ENCODE measurements at places on chromosomes 2 and 18.

DNA sequence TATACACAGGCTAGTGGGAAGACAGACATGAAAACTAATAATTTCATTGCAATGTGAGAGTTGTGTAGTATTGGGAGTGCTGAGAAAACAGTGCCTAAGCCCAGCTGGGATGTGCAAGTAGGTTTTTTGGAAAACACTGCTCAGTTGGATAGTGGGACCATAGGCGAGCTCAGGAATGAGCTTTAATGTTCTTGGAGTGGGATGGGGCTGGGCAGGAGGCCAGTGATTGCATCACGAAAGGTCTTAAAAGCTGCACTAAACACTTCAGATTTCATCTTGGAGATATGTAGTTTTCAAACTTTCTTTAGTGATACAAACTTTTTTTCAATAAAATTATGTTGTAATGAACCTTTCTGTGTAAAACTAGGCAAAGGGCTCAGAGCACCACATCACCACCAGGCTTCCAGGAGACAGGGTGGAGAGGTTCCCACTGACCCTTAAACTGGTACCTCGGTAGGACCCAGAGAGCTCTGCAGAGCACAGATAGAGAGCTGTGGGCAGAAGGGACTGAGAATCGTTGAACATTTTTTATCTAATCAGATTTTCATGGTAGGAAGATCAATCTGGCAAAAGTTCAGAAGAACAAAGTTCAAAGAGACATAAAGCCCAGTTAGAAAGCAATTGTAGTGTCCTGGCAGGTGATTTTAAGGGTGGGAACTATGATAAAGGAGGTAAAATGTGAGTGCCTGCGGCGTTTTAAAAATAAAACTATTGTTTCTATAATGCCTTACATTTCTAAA lies 176.2 kb downstream of the TRABD2A start:
- DNase-seq: no peak

- no peak for DNase-seq
Measured at GRCh38 chr18:34929336-34929780, 111.9 kb upstream of the MAPRE2 start.

DNA sequence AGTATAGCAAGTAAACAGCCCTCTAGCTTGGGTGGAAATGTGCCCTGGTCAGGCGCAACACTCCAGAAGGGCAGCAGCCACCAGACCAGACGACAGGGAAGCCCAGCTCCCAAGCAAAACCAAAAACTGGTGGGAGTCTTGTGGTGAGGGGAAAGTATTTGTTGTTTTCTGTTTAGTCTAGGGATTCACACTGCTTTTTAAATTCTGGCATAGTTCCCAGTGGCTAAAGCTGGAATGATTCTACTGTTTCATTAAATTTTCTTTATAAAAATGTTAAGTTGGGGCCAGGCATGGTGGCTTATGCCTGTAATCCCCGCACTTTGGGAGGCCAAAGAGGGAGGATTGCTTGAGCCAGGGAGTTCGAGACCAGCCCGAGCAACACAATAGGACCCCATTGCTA lies 38.5 kb downstream of the MERTK start:
- no peak for DNase-seq

- peak; percentile 29 for DNase-seq
Measured at GRCh38 chr2:95346738-95347671, 49.9 kb downstream of the KCNIP3 start.

DNA sequence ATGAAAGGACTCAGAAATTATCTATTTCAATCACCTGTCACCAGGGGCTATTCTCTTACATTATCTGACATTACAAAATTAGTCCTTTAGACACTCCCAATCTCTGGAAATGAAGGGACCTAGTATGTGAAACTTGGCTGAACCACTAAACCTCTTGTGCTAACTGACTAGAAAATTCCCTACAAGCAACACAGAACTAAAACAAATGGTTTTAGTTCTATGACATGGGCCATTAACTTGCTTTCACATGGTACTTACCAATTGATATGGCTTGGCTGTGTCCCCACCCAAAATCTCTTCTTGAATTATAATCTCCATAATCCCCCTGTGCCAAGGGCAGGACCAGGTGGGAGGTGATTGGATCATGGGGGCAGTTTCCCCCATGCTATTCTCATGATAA lies 16.6 kb downstream of the SERPINE2 start:
- DNase-seq: no peak

- DNase-seq: no peak
Measured at GRCh38 chr18:38751211-38751610, 1185.6 kb upstream of the CELF4 start.

DNA sequence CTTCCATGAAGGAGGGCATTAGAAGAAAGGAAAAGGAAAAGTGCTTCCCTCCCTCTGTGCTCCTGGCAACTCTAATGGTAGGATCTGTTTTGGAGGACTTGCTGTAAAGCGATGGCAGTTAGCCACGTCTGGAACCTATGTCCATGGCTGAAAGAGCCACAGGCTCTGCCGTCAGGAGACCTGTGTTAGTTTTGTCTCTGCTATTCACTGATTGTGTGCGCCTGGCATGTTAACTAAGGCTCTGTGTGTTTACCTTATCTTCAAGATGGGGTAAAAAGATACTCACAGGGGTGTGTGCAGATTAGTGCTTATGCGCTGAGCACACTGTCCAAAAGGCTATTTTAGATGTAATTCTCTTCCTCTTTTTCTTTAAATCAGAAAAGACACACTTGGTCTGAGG lies 109.8 kb upstream of the LTBP1 start:
- peak; percentile 42 for DNase-seq

- no peak for DNase-seq
Measured at GRCh38 chr2:141911485-141912066, 219.2 kb downstream of the LRP1B start.

- DNase-seq: no peak
Measured at GRCh38 chr2:142857256-142858164, 20.0 kb upstream of the KYNU start.

DNA sequence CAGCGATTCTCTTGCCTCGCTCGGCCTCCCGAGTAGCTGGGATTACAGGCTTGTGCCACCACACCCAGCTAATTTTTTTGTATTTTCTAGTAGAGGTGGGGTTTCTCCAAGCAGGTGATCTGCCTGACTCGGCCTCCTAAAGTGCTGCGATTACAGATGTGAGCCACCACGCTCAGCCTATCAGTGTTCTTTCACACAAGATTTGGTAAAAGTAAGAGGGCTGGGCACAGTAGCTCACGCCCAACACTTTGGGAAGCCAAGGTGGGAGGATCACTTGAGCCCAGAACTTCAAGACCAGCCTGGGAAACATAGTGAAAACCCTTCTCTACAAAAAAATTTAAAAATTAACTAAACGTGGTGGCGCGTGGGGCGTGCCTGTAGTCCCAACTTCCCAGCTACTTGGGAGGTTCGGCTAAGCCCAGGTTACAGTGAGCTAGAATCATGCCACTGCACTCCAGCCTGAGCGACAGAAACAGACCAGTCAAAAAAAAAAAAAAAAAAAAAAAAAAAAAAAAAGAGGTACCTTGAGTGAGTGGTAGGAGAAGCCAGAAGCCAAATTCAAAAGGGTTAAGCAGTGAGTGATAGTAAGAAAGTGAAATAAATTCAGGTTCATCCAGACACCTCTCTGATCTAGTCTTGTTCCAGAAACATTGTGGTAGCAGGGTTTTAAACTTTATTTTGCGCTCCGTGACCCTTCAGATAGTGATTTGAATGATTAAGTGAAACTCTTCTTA lies 981 bp downstream of the MRPL53 start:
- no peak for DNase-seq

DNA sequence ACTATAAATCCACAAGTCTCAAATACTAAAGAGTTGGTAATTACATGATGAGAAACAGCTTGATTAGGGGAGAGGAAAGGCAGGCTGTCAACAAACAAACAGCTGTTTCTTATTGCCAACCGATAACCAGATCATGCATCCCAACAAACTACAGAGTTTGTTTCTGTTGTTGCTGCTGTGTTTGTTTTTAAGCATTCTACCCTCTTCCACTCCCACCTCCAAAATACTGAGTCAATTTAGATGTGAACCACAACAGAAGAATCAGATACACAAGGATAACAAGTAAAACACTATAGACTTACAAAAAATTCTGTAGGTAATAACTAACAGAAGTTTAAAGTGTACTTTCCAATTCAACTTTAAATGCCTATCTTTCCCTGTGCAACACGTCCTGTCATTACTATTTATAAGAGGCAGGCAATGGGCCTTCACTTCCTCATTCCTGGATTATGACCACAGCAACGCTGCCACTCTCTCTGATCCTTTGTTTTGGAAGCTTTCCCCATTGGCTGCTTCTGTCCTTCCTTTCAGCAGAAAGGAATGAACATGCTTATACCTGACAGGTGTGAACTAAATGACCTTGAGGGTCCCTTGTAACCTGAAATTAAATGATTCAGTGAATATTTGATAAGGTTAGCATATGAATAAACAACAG lies 152.0 kb downstream of the SRBD1 start:
- no peak for DNase-seq

GRCh38 chr2:168913495-168913894 lies 12.4 kb downstream of the G6PC2 start:
- no peak for DNase-seq

GRCh38 chr2:218017211-218018053 lies 14.6 kb upstream of the TNS1 start:
- no peak for DNase-seq

DNA sequence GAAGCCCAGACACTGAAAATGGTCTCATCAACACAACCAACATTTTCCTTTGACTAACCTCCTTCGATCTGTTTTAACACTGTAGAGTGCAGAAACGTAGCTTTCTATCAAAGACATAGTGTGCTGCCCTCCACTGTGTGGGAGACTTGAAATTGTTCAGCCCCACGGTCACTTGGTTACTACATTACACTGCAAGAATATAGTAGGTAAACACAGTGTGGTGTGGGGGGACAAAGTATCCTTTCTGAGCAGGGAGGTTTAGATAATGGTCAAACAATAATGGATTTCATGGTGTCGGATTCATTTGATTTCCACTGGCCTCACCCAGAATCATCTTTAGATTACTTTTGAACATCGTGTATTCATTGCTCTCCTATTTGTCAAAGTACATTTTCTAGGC lies 181.0 kb downstream of the ERBB4 start:
- DNase-seq: no peak

GRCh38 chr18:70333757-70334156 lies 44.9 kb downstream of the SOCS6 start:
- no peak for DNase-seq

- no peak for DNase-seq
Measured at GRCh38 chr2:73414696-73415095, 29.1 kb downstream of the ALMS1 start.

- DNase-seq: no peak
Measured at GRCh38 chr2:143802242-143802641, 673.0 kb downstream of the ARHGAP15 start.
